Karpas-422 (cell line): ENCODE measurements at places on chromosomes 11 and 22. TPM values are rescaled to one million over a fixed set of nuclear protein-coding genes. Genes with fewer than 3 reads are reported as not detected.

The C11orf91 gene
- total RNA-seq, result not detected in 2 replicates

The MACROD1 gene
- 5.4 TPM in 1 of 2 replicates, not detected in the other for total RNA-seq

The PHLDA2 gene
- 0.25 TPM in 1 of 2 replicates, not detected in the other for total RNA-seq

The CAVIN3 gene
- not detected in 2 replicates for total RNA-seq

The TSGA10IP gene
- not detected in 2 replicates for total RNA-seq

The RCN1 gene
- 16.1 and 17.7 TPM in 2 replicates for total RNA-seq

The CASP5 gene
- not detected in 2 replicates for total RNA-seq

The ARHGAP8 gene
- not detected in 2 replicates for total RNA-seq

The SDHAF2 gene
- 25.3 and 27.6 TPM in 2 replicates for total RNA-seq
